Uterus (tissue), 4 donors: ENCODE measurements at places on chromosomes 2 and 18. TPM values are rescaled to one million over a fixed set of nuclear protein-coding genes. Genes with fewer than 3 reads are reported as not detected.

ITM2C gene
- 301 TPM for total RNA-seq

ERBB4 gene
- total RNA-seq, result 0.26 TPM

GRCh38 chr2:202758604-202759003 lies 113.0 kb downstream of the ICA1L start:
- no peak for DNase-seq

- DNase-seq, result no peak
Observed at GRCh38 chr18:64399566-64399965, 250.7 kb upstream of the LINC00305 start.
